Progenitor cell of endocrine pancreas (in vitro differentiated cells): ENCODE measurements at places on chromosomes 4 and X. TPM values are rescaled to one million over a fixed set of nuclear protein-coding genes. Genes with fewer than 3 reads are reported as not detected.

DNA sequence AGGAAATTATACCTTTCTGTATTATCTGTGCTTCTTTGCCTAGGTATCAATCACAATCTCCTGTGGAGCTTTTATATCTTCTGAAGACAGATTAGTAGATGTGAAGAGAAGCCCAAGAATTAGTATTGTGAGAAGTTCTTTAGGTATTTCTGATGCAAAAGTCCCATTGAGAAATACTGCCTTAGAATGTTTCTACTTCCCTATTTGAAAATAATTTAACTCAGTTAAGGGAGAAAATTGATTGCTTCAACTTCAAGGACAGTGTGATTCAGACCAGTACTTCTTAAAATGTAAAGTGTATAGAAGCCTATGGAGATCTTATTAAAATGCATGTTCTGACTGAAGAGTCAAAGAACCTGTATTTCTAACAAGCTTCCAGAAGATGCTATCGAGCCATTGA is 9.0 kb downstream of the EIF1AX start:
- H3K36me3 ChIP-seq = peaks cover 8% of the 10 kb centered on the region
- no peak overlapping the region for H3K4me3 ChIP-seq
- no peaks in the 10 kb centered on the region for H3K27me3 ChIP-seq
- peaks cover 2% of the 10 kb centered on the region for H3K4me1 ChIP-seq
- H3K27ac ChIP-seq = no peak overlapping the region

- peak overlapping the region; percentile 92 for H3K4me3 ChIP-seq
- H3K36me3 ChIP-seq = peaks cover 5% of the 10 kb centered on the region
- no peaks in the 10 kb centered on the region for H3K27me3 ChIP-seq
- no peak for DNase-seq
- peaks cover 8% of the 10 kb centered on the region for H3K4me1 ChIP-seq
Measured at GRCh38 chrX:120468071-120468470, 1.0 kb downstream of the LAMP2 start.

DNA sequence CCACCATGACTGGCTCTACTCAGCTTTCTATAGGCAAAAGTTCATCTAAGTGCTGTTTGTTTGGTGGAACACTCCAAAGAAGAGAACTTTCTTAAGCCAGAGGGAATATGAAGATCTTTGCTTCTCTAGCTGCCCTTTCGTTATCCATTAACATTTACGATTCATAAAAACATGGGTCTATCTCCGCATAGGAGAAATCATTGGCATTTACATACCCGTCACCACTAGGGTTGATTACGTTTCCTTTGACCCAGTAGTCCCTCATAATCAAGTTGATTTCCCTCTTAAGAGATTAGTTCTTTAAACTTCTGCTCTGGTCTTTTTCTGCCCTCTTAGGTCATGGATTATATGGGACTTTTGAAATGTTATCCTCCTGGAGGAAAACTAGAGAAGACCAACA is 57.5 kb downstream of the PTCHD1 start:
- DNase-seq = no peak
- H3K36me3 ChIP-seq = no peaks in the 10 kb centered on the region
- H3K27me3 ChIP-seq = no peaks in the 10 kb centered on the region
- H3K27ac ChIP-seq = no peak overlapping the region
- H3K4me1 ChIP-seq = no peaks in the 10 kb centered on the region

- no peak for DNase-seq
- peaks cover 5% of the 10 kb centered on the region for H3K36me3 ChIP-seq
- H3K4me3 ChIP-seq = no peak overlapping the region
- peaks cover 4% of the 10 kb centered on the region for H3K4me1 ChIP-seq
Measured at GRCh38 chrX:150005027-150005426, 66.7 kb upstream of the EOLA2 start.

DNA sequence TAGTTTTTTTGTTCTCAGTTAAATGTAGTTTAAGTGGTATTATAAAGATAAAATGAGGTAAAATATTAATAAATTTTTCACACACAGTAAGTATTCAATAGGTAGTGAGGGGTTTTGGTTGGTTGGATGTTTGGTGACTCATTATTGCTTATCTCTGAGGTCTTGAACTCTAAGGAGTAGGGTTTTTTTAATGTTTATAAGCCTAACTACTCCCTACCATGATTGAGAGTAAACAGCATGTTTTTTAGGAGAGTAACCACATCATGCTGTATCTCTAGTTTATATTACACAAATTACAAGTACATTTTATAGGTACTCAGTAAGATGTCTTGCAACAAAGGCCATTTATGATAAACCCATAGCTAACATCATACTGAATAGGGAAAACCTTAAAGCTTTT is 181.6 kb downstream of the MAPK10 start:
- no peak for DNase-seq
- H3K27ac ChIP-seq = no peak overlapping the region
- peaks cover 5% of the 10 kb centered on the region for H3K4me1 ChIP-seq
- H3K27me3 ChIP-seq = no peaks in the 10 kb centered on the region

DNA sequence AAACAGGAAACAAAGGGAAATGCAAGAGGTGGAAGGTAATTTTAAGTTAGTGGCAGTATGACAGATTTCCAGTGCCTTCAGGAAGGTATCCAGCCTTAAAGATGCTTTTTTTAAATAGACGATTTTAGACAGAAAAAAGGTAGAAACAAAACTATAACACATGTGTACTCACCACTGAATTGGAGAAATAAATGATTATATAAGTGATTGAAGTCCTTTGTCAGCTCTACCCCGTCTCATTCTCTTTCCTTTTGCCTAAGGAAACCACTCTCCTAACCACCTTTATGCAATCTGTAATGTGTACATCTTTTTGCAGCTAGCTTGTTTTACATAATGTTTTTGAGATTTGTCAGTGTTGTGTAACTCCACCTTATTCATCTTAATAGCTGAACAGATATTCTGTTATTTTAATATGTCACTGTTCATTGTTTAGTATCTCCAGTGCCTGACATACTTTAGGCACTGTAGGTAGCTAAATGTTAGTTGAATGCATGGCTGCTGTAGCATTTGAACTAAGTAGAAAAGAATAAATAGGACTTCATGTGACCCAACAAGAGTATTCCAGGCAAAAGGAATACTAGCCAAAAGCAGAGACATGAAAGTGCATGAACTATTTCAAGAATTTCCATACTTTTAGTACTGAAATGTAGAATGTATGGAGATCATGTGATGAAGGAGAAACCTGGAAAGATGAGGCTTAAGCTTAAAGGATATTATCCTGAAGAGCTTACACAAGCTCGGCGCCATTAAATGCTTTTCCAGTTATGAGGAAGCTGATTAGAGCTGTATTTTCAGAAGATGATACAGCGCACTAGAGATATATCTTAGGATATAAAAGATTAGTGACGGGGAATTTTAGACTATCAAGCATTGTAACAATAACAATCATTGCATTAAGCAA is 865 bp downstream of the FAM200B start:
- H3K27ac ChIP-seq = peak overlapping the region; percentile 100
- H3K4me1 ChIP-seq = peaks cover 24% of the 10 kb centered on the region
- H3K27me3 ChIP-seq = no peaks in the 10 kb centered on the region
- peaks cover 16% of the 10 kb centered on the region for H3K36me3 ChIP-seq

- H3K27me3 ChIP-seq = no peaks in the 10 kb centered on the region
- no peak overlapping the region for H3K4me3 ChIP-seq
- no peaks in the 10 kb centered on the region for H3K36me3 ChIP-seq
- peak overlapping the region; percentile 15 for H3K27ac ChIP-seq
- no peak for DNase-seq
- H3K4me1 ChIP-seq = peaks cover 27% of the 10 kb centered on the region
Measured at GRCh38 chr4:123598331-123598730, 201.7 kb downstream of the SPRY1 start.

DNA sequence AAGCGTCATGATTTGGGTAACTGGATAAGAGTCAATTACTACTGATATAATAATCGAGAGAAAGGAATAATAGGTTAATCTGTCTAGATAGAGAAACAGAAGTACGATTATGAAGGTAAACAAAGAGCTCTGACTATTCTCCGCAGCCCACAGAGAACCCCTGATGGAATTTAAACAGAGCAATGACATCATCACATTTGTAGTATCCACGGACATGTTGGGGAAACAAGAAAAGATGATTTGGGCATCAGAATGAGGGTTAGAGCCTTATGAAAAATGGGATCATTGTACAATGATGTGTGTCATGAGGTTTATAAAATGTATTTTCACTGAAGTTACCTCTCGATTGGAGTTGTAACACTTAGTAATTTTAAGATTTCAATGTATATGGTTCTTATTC is 129.9 kb downstream of the DTHD1 start:
- DNase-seq = no peak
- H3K27ac ChIP-seq = no peak overlapping the region
- H3K4me3 ChIP-seq = no peak overlapping the region
- no peaks in the 10 kb centered on the region for H3K27me3 ChIP-seq
- H3K36me3 ChIP-seq = no peaks in the 10 kb centered on the region

- H3K4me1 ChIP-seq = peaks cover 39% of the 10 kb centered on the region
- no peaks in the 10 kb centered on the region for H3K36me3 ChIP-seq
- H3K27me3 ChIP-seq = peaks cover 58% of the 10 kb centered on the region
- no peak for DNase-seq
- H3K27ac ChIP-seq = no peak overlapping the region
- H3K4me3 ChIP-seq = peak overlapping the region; percentile 80
Measured at GRCh38 chr4:98659741-98660462, 1.5 kb upstream of the TSPAN5 start.

- no peak overlapping the region for H3K27ac ChIP-seq
- H3K4me1 ChIP-seq = peaks cover 8% of the 10 kb centered on the region
- DNase-seq = no peak
- peaks cover 3% of the 10 kb centered on the region for H3K36me3 ChIP-seq
- H3K4me3 ChIP-seq = no peak overlapping the region
Measured at GRCh38 chrX:10741003-10741402, 120.6 kb upstream of the MID1 start.

DNA sequence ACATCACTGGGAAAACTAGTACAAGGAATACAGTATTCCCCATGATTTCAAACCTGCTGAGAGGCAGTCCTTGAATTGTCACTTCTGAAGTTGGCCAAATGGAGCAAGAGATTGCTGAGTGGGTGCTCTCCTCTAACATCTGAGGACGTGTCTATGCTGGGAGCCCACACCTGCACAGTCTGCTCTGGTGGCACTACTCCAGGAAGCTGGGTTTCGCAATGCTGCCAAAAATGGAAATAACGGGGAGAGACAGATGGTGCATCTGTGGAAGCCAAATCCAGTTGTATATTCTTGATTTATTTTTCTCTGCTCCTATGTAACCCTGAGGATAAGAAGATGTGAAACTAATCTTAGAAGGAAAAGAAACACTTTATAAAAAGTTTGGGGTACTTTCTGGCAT is 240.1 kb upstream of the CTSO start:
- no peaks in the 10 kb centered on the region for H3K27me3 ChIP-seq
- no peak overlapping the region for H3K27ac ChIP-seq
- H3K4me3 ChIP-seq = no peak overlapping the region
- H3K4me1 ChIP-seq = peaks cover 6% of the 10 kb centered on the region
- no peaks in the 10 kb centered on the region for H3K36me3 ChIP-seq
- no peak for DNase-seq

CT45A1 gene
- not detected in 2 replicates for total RNA-seq

SAGE1 gene
- total RNA-seq = not detected in 2 replicates

KLHL4 gene
- 0.74 and 1.0 TPM in 2 replicates for total RNA-seq

OPN1MW3 gene
- not detected in 2 replicates for total RNA-seq

WDR17 gene
- 5.1 and 5.2 TPM in 2 replicates for total RNA-seq

CTAG1A gene
- total RNA-seq = not detected in 2 replicates

ZXDB gene
- 7.9 and 8.0 TPM in 2 replicates for total RNA-seq
